ENCODE measurements at places on chromosomes 6 and 20.

DNA sequence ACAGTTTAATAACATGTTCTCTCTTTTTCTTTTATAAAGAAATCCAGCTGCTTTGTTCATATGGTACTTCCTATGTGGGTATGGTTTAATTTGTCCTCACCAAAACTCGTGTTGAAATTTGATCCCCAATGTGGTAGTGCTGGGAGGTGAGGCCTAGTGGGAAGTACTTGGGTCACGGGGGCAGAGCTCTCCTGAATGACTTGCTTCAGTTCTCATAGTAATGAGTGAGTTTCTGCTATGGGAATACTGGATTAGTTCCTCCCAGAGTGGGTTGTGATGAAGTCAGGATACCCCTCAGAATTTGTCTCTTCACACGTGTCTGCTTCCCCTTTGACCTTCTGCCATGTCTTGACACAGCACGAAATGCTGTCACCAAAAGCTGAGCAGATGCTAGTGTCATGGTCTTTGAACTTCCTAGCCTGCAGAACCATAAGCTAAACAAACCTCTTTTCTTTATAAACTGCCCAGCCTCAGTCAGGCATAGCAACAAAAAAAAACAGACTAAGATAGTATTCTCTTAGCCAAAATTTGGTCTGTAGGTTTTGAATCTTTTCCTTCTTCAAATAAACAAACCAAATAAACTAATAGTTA is 87.8 kb upstream of the HS3ST5 start:
- DNase-seq = no peak

DNA sequence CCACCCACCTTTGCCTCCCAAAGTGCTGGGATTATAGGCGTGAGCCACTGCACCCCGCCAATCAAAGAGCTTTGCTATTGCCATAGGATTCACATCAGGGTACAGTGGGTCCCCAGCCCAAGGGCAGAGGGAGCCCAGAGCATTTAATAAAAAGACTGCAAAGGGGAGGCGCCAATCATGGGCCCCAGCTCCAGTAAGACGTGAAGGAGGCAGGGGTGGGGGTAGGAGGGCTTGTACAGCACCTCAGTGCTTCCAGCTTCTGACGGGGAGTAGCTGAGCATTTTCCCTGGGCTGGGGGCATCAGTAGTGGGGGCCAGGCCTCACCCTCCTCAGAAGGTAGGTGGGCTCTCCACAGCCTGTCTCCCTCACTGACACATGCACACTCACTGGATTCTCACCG is 1.5 kb downstream of the ADA start:
- DNase-seq = no peak

DNA sequence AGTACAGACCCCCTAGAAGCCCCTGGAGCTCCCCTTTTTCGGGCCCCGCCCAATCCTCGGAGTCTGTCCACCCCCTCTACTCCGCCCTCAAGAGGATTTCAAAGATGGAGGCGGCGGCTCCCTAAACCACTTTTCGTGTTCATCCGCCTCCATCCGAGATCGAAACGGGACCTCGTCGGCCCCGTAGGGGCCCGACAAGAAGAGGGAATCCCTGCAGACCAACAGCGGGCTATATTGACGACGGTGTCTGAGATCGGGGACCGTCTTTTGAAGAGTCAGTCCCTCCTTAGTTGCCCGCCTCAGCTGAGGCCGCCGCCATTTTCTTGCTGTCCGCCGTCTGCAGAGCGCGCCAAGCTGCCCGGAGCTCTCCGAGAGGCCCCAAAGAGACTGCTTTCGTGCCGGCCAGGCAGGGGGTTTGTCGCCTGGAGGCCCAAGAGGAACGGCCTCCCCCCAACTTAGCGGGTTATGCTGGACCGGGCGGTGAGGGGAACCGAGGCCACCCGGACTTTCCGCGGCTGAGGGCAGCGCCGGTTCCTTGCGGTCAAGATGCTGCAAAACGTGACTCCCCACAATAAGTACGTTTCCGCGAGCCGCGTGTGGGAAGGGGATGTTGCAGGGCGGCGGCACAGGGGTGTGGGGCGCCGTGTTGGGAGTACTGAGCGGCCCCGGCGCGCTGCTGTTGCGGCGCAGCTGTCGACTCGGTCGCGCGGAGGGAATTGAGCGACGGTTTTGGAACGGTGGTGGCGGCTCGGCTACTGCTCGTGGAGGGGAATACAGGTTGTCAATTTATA is 4.2 kb downstream of the BRD2 start:
- DNase-seq = no peak

DNA sequence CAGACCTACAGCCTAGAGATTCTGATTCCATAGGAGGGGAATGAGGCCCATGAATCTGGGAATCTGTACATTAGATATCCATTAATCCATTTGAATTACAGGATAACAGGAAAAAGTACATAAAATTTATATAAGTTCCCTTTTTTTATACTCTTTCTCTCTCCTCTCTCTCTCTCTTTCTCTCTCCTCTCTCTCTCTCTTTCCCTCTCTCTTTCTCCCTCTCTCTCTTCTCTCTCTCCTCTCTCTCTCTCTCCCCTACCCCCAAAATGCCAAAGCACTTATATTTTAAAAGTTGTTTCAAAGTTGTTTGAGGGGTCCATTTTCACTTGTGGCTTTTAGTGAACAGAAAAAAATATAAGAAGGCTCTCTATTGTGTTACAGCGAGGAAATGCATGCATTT is 15.1 kb downstream of the TSHZ2 start:
- no peak for DNase-seq

GRCh38 chr20:62792940-62793756 is 3.1 kb upstream of the MRGBP start:
- DNase-seq = no peak

DNA sequence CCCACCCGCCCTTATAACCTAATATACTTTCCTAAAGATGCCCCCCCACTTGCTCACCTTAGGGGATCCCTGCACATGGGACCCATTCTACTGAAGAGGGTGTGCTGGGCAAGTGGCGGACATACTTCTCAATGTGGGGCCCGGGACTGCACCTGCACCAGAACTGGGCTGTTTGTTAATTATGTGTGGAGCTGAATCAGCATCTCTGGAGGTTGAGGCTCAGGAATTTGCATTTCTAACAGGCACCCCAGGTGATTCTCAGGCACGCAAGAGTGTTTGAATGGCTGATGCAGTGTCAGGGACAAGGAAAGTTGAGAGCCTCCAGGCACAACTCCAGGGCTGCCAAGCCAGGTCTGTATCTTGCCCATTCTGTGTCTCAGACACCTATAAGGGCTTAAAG is 8.9 kb upstream of the PTPRT start:
- no peak for DNase-seq

DNA sequence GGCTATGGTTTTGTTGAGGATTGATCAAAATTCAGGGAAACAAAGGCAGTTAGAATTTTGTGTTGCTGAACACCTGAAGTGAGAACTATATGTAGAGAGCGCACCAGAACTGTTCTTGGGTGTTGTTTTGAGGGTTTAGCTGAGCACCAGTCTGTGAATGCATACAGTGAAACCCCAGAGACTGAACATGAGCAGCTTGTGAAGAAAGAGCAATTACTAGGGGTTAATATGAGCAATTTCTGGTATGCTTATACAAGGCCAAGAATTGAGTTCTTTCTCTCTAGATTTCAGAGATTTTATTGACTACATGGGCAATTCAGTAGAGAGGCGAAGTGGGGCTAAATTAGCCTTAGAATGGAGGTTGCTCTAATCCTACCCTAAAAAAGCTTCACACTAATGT is 93.9 kb downstream of the CD2AP start:
- DNase-seq = no peak

DNA sequence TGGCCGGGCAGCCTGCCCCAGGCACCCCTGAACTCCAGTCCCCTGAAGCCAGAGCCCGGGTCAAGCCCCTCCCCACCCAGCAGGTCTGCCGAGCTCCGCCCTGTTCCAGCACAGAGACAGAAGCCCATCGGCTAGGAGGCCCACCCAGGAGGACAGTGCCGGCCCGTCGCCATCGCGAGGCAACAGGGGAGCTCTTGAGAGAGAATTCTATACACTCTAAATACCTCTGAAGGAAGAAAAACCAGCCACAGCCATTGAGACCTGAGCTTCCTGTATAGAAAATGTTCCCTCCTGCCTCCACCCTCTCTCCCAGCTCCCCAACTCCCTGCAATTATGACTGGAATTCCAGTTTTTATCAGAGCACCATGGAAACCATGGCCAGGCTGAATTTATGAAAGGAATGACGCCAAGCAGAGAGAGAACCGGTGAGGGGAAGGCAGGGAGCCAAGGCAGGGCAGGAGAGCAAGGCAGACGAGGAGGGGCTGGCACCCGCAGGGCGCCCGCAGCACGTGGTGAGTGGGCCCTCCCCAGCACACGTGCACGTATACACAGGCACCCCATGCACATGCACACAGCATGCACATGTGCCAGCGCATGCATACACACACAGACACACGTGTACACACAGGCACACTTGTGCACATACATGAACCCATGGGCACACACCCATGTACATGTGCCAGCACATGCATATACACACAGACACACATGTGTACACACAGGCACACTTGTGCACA is 27.6 kb upstream of the MRGBP start:
- DNase-seq = no peak

GRCh38 chr6:54282186-54282585 is 26.1 kb upstream of the TINAG start:
- DNase-seq = no peak

- no peak for DNase-seq
Observed at GRCh38 chr20:931401-931800, 15.3 kb upstream of the ANGPT4 start.

- DNase-seq = no peak
Observed at GRCh38 chr6:29797135-29797534, 30.5 kb upstream of the HLA-G start.

- no peak for DNase-seq
Observed at GRCh38 chr20:33785503-33785902, 25.6 kb upstream of the CHMP4B start.

DNA sequence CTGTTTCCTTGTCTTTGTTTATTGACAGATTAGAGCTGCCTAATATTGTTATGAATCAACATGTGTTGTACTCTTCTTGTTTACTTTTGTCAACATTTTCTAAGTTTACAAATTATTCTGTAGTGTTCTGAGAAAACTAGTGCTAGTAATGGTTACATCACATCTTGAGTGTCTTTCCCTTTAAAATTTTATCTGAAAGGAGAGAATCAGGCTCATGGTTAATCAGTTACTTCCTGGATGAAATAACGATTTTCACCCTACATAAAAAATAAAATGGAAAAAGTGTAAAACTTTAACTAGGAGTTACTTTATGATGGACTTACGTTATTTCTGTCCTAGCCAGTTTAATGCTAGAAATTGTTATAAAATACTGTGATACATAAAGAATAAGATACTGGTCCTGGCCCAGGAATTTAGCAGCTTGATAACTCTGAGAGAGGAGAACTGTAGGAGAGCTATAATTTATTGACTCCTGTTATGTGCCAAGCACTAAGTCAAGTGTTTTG is 26.4 kb upstream of the BMP5 start:
- no peak for DNase-seq

DNA sequence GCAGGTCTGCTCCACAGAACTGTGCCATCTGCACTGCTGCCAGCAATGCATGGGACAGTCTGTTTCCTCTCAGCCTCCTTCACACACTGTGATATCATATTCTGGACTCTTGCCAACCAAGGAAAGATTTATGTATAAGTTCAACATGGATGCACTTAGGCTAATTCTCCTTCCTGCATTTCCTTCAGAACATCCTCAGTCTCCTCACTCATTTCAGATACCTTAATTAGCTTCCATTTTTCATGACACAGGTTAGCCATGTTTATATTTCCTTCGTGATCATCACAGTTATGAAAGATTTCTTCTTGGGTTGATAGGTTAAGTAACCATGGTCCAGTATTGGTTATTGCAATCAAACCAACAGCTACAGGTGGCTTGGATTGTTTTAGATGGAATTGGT is 46.4 kb upstream of the DDR1 start:
- no peak for DNase-seq

DNA sequence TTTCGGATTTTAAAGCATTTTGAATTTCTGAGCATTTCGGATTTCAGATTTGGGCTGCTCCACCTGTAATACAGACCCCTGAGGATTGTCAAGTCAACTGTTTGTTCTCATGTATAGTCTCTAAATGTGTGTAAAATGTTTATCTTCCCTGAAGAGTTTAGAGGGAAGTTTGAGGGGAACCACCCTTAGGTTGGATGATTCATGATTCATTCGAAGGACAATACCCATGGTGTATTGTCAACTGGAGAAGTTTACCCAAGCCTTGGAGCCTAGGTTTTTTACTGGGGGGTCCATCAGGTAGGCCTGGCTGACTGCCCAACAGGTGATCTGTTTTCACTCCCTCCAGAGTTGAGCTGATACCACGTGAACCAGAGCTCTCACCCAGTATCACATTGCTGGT is 18.9 kb downstream of the GSTA4 start:
- no peak for DNase-seq

DNA sequence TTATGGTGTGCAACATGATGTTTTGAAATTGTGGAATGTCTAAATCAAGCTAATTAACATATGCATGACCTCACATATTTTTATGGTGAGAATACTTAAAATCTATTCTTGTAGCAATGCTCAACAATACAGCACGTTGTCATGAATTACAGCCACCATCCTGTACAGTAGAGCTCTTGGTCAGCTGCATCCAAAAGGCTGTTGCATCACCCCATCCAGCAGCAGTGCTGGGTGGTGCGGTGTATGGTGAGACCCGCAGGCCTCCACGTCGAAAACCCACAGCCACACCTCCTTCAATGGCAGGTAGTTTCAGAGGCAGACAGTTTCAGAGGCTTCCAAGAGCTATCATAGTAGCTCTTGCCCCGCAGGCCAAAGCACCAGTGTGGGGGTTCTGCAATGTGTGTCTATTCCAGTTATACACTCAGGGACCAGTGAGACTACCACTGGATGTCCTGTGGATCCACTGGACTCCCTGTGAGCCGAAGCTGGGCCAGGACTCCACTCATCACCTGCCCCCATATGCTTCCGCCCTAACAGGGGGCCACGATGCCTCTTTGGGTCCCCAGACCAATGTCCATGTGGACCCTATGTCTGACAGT is 23.4 kb downstream of the PACSIN1 start:
- DNase-seq = no peak

GRCh38 chr20:63915471-63915870 is 20.5 kb downstream of the DNAJC5 start:
- no peak for DNase-seq

GRCh38 chr6:143150281-143150680 is 89.6 kb downstream of the AIG1 start:
- no peak for DNase-seq

GRCh38 chr6:69732640-69733039 is 64.2 kb downstream of the LMBRD1 start:
- DNase-seq = no peak

DNA sequence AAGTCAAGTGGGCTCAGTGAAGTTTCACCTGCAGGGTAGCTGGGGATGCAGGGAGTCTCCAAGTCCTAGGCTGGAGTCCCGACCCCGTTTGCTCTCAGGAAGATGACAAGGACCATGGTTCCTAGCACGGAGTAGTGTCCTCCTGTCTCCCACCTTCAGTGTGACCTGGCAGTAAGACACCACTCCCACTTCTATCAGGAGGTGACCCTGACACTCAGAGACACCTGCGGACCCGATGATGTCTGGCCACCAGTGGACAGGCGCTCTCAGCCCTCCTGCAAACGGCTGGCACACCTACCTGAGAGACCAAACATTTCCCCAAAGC is 1.1 kb downstream of the SOD2 start:
- DNase-seq = no peak
